GM23248 (cell line): ENCODE measurements at places on chromosomes 6 and 20. TPM values are rescaled to one million over a fixed set of nuclear protein-coding genes. Genes with fewer than 3 reads are reported as not detected.
A peak's percentile ranks its signal among the peaks of the same experiment; 100 is the strongest.

GRCh38 chr20:44742304-44743079, 3.2 kb upstream of the KCNK15 start:
- no peak for DNase-seq
- no peaks in the 10 kb centered on the region for H3K4me1 ChIP-seq
- no peak overlapping the region for H3K27ac ChIP-seq
- H3K27me3 ChIP-seq: no peaks in the 10 kb centered on the region

DNA sequence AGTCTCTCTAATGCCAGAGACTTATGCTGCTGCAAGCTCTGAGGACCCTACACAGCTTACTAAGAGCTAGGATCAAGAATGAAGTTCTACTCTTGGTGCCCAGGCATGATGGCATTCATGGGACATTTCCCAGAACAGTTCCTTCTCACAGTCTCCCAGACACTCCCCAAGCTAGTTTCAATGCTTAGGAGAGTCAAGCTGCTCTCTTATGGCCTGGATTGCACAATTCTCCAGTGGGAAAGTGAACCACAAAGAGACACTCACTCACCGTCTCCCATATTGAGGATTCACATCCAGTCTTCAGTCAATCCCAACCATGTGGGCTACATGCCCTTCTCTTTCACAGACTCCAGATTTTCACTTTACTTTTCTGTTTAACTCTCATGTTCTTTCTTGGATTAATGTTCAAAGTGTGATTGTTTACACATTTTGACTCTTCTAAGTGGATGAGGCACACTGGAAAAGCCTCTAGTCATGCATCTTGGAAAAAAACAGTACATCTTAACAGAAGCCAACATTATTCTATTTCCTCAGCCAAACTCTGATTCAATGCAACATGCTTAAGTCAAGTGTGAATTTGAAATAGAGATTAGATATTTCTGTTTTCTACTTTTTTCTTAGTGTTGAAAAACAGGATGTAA, 447.8 kb upstream of the BTBD3 start:
- no peaks in the 10 kb centered on the region for H3K36me3 ChIP-seq
- H3K4me1 ChIP-seq: no peaks in the 10 kb centered on the region
- no peak overlapping the region for H3K4me3 ChIP-seq
- peaks cover 7% of the 10 kb centered on the region; the same call in 1 of the 2 replicates for H3K27me3 ChIP-seq

- no peak overlapping the region for H3K4me3 ChIP-seq
- H3K4me1 ChIP-seq: peaks cover 11% of the 10 kb centered on the region
- H3K36me3 ChIP-seq: no peaks in the 10 kb centered on the region
Observed at GRCh38 chr6:37125774-37126492, 44.0 kb upstream of the PIM1 start.

GRCh38 chr6:107732461-107732860, 91.7 kb downstream of the SCML4 start:
- no peaks in the 10 kb centered on the region for H3K36me3 ChIP-seq

- DNase-seq: no peak
- no peaks in the 10 kb centered on the region for H3K36me3 ChIP-seq
- no peaks in the 10 kb centered on the region for H3K27me3 ChIP-seq
- H3K4me1 ChIP-seq: peaks cover 4% of the 10 kb centered on the region; the same call in 1 of the 2 replicates
- no peak overlapping the region for H3K27ac ChIP-seq
Observed at GRCh38 chr6:39935241-39935640, 979 bp upstream of the MOCS1 start.

RHAG gene
- not detected in 2 replicates for total RNA-seq

GRCh38 chr6:166305562-166306117, 2.6 kb downstream of the PRR18 start:
- peaks cover 55% of the 10 kb centered on the region for H3K27me3 ChIP-seq
- no peak overlapping the region for H3K27ac ChIP-seq
- DNase-seq: no peak
- no peaks in the 10 kb centered on the region for H3K4me1 ChIP-seq
- H3K4me3 ChIP-seq: no peak overlapping the region

GRCh38 chr6:161422710-161423680, 149.1 kb upstream of the AGPAT4 start:
- H3K27me3 ChIP-seq: no peaks in the 10 kb centered on the region
- no peaks in the 10 kb centered on the region for H3K36me3 ChIP-seq
- H3K4me3 ChIP-seq: no peak overlapping the region
- peak; percentile 45 for DNase-seq
- H3K27ac ChIP-seq: no peak overlapping the region
- H3K4me1 ChIP-seq: peaks cover 20% of the 10 kb centered on the region

- H3K27me3 ChIP-seq: no peaks in the 10 kb centered on the region
- H3K36me3 ChIP-seq: no peaks in the 10 kb centered on the region
- peak; percentile 59 for DNase-seq
- H3K27ac ChIP-seq: no peak overlapping the region
- peaks cover 16% of the 10 kb centered on the region for H3K4me1 ChIP-seq
Observed at GRCh38 chr20:52524861-52525260, 333.3 kb upstream of the ZFP64 start.

- peaks cover 60% of the 10 kb centered on the region for H3K36me3 ChIP-seq
- H3K4me3 ChIP-seq: no peak overlapping the region
- H3K4me1 ChIP-seq: 0 out of 2 replicates have a peak, but pooled peaks cover 9% of the 10 kb centered on the region
- peak overlapping the region; percentile 32; the same call in 1 of the 2 replicates for H3K27ac ChIP-seq
Observed at GRCh38 chr6:150959166-150959565, 93.7 kb downstream of the MTHFD1L start.

ULBP2 gene
- 11.4 and 23.8 TPM in 2 replicates for total RNA-seq

FAXC gene
- 0.76 and 1.8 TPM in 2 replicates for total RNA-seq

DNA sequence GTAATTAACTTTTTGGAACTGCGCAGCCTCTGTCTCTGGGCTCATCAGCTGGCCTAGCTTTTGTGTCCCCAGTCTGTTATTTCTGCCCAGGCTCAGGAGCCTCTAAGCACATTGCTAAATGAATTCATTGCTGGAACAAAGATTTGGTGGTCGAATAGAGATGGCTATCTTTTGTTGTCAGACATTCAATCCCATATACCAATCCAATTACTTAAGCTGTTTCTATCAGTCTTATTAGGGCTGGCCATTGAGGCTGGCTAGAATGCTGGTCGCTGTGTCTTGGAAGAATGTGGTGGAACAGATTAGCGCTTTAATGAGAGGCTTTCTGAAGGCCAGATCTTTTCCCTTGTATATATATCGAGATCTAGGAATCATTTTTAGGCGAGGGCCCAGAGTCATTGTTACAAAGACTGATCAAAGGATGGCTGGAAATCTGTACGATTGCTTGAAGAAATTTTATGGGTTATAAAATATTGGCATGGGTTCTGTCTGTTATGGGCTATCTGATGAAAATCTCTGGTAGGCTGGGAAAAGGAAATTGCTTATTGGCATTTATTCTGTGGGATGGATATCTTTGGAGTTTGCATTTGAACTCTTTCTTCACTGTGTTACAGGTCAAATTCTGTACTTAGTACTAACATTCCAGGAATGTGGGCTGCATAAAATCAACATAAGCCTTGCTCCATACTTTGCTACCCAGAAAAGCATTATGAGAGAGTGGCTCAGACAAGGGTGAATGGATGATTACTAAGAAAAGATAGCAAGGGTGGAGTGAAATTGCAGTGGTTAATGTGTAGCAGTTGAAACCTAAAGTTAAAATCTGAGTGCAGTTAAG, 34.8 kb upstream of the JAG1 start:
- H3K27me3 ChIP-seq: no peaks in the 10 kb centered on the region
- no peaks in the 10 kb centered on the region for H3K36me3 ChIP-seq
- H3K4me3 ChIP-seq: no peak overlapping the region
- peak overlapping the region; percentile 12; the same call in 1 of the 2 replicates for H3K27ac ChIP-seq
- peak; percentile 72 for DNase-seq

DNA sequence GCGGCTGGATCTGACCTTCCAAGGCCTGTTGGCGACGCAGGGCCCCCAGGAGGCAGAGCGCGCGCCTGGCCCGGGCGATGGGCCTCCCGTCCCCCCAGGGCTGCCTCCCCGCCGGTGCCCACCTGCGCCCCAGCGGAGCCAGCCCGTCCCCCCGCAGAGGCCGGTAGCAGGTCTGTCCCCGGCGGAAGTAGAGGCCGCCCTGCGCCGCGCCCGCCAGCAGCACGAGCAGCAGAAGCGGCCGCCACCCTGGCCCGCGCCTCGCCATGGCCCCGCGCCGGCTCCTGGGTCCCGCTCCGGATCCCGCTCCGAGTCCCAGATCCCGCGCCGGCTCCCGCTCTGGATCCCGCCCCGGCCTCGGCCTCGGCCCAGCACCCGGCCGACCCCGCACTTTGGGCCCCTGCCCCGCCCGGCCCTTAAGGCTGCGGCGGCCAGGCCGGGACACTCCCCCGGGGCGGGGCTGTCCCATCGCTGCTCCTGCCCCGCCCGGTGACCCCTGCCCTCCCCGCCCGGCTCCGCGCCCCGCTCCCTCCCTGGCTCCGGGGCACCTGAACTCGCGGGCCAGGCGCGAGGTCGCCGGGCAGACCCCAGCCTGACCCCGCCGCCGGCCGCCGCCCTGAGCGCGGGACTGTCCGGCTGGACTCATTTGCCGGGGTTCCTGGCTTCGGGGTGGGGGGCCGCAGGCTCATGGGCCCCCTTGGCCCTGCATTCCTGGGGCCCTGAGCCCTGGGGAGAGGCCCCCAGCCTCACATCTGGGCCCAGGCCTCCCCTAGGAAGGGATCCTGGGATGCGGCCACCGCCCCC, at the start of gene CTSZ:
Gene CTSZ (minus strand): TSS at position 391 of the 801 bp plus-strand sequence. CDS start 126 bp downstream, at position 265.
- peak within 1 kb of the TSS; percentile 81 for H3K4me3 ChIP-seq
- no peaks in the 10 kb centered on the region for H3K27me3 ChIP-seq
- DNase-seq: peak; percentile 68
- peaks cover 25% of the 10 kb centered on the region for H3K4me1 ChIP-seq
- no peaks in the 10 kb centered on the region for H3K36me3 ChIP-seq

CST5 gene
- not detected in 2 replicates for total RNA-seq

DNA sequence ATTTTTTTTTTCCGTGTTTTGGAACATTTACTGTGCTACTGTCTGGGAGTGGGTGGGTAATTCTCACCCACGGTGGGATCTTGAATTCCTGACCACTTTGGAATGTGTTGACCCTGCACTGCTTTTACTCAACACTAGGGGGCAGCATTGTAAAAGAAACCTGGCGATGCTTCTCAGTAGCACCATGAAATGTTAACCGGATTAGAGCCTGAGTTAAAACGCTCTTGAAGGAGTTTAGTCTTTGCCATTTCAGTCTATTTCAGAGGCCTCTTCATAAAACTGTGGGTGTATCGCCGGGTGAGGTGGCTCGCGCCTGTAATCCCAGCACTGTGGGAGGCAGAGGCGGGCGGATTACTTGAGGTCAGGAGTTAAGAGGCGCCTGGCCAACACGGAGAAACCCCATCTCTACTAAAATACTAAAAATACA, 114.4 kb upstream of the PRND start:
- H3K4me3 ChIP-seq: no peak overlapping the region
- no peaks in the 10 kb centered on the region for H3K27me3 ChIP-seq
- no peaks in the 10 kb centered on the region for H3K36me3 ChIP-seq
- no peak overlapping the region for H3K27ac ChIP-seq
- DNase-seq: peak; percentile 76
- H3K4me1 ChIP-seq: peaks cover 13% of the 10 kb centered on the region

- peak; percentile 57 for DNase-seq
- H3K27ac ChIP-seq: no peak overlapping the region
- H3K4me3 ChIP-seq: no peak overlapping the region
Observed at GRCh38 chr6:154370545-154370944, 13.9 kb upstream of the IPCEF1 start.

- DNase-seq: no peak
- no peaks in the 10 kb centered on the region for H3K4me1 ChIP-seq
- H3K36me3 ChIP-seq: no peaks in the 10 kb centered on the region
- no peak overlapping the region for H3K27ac ChIP-seq
Observed at GRCh38 chr20:60268491-60268890, 310.3 kb downstream of the CDH26 start.

SNAP91 gene
- total RNA-seq: not detected in 2 replicates

DNA sequence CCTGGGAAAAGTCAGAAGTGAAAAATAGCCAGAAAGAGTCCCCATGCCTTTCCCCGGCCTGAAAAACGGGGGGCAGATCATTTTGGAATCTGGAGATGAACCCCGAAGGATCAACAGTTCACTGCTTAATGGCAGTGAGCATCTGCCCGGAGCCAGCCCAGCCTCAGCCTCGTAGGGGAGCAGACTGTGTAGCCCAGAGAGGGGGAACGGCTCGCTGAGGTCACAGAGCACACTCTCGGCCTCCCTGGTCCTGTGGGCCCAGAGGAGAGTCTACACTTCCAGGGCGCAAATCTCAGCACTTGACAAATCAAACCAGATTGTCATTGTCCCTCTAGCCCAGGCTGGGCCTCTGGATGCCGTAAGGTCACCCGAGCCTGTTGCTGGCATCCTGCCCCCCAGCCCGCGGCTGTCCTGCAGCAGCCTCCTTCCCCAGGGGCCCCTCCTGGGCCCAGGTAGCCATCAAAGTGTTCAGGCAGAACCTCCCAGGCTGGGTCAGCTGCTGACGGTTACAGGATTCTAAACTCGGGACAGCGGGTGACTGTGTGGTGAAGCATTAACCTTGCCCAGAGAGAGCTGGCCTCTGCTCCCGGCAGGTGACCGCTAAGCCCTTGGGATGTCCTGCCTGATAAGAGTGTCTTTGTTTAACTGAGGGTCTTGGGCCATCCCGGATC, 56.1 kb downstream of the GNAS-AS1 start:
- H3K4me1 ChIP-seq: no peaks in the 10 kb centered on the region
- H3K36me3 ChIP-seq: no peaks in the 10 kb centered on the region
- peaks cover 47% of the 10 kb centered on the region for H3K27me3 ChIP-seq
- no peak for DNase-seq

DNA sequence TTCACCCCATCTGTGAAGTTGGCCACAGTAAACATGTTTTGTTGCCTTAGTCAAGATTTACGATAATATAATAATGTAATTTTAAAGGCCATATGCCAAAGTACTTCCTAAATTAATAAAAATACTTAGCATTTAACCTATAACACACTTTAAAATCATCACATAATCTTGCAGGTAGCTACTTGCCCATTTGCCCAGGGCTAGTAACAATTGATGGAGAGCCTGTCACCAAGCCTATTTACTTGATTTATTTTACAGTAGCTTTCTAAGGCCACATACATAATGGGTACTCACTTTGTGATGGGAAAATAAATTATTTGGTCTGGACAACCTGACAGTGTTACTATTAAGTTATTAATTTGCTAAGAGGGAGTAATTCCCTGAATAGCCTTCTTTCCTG, 14.5 kb downstream of the BTBD9 start:
- H3K4me3 ChIP-seq: no peak overlapping the region
- no peak for DNase-seq
- no peaks in the 10 kb centered on the region for H3K4me1 ChIP-seq
- no peaks in the 10 kb centered on the region for H3K27me3 ChIP-seq
- H3K36me3 ChIP-seq: no peaks in the 10 kb centered on the region

SAMD10 gene
- 0.38 and 1.3 TPM in 2 replicates for total RNA-seq

GRCh38 chr6:17725083-17725482, 18.4 kb upstream of the NUP153 start:
- H3K27ac ChIP-seq: no peak overlapping the region
- no peak overlapping the region for H3K4me3 ChIP-seq
- peaks cover 8% of the 10 kb centered on the region for H3K4me1 ChIP-seq
- peak; percentile 52 for DNase-seq
- no peaks in the 10 kb centered on the region for H3K36me3 ChIP-seq

- H3K4me3 ChIP-seq: no peak overlapping the region
- H3K4me1 ChIP-seq: no peaks in the 10 kb centered on the region
- H3K27ac ChIP-seq: no peak overlapping the region
- no peak for DNase-seq
- no peaks in the 10 kb centered on the region for H3K27me3 ChIP-seq
- peaks cover 92% of the 10 kb centered on the region for H3K36me3 ChIP-seq
Observed at GRCh38 chr6:7604506-7604905, 14.5 kb downstream of the SNRNP48 start.

FOXC1 gene
- 11.1 and 13.2 TPM in 2 replicates for total RNA-seq
